ENCODE measurements at places on chromosomes 7 and 10.

DNA sequence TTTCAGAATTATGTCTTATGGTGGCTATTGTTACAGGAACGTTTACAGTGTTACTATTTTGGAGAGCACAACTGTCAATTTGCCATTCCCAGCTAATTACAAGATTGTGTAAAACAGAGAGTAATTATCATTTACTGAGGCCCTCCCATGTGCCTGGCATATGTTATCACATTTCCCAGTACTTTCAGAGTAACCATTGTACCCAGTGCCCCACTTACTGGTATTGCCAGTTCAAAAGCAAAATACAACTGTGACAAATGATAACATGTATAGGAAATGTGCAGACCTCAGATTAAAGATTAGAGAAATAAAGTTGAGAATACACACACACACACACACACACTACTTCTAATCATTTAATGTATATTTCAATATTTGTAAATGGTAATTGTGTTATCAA, 572.5 kb downstream of the POM121L12 start:
- DNase-seq: no peak

DNA sequence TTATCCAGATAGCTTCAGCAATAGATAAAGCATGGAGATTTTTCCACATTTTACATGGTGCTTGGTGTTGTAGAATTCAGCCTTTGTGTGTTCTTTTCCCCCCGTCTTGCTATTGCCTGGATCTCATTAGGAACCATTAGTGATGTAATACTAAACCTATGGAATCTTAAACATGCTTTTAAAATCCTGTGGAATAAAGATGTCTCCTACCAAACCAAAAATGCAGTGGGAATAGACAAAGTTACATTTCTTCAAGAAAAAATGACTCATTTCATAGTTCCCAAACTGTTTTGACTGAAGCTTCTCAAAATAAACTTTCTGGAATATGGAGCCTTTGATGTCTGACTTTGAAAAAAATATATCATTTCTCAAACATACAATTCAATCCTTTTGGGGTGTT, 44.0 kb downstream of the CALD1 start:
- no peak for DNase-seq

DNA sequence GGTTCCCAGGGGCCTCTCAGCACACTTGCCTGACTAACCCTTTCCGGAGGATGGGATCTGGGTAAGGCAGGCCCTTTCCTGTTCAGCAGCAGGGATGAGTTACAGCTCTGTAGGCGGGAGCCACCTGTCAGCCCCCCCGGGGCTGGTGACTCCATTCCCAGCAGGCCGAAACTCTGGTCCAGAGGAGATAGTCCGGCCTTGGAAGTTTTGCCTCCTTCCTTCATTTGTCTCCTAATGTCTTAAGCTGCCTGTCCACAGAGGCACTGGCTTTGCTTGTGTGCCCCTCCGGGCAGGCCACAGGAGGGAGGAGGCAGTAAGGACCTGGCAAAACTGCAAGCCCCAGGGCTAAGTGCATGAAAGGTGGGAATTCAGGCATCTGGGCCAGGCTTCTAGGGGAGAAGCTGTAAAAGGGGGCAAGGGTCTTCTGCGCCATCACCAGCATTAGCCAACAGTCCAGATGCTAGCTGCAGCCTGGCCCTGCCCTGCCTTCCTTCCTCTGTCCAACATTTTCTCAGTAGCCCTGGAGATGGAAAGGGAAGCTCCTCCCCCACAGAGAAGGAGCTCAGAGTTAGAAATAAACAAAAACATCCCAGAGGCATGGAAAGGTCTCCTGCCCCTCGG, 1.2 kb downstream of the ADIRF start:
- DNase-seq: no peak

DNA sequence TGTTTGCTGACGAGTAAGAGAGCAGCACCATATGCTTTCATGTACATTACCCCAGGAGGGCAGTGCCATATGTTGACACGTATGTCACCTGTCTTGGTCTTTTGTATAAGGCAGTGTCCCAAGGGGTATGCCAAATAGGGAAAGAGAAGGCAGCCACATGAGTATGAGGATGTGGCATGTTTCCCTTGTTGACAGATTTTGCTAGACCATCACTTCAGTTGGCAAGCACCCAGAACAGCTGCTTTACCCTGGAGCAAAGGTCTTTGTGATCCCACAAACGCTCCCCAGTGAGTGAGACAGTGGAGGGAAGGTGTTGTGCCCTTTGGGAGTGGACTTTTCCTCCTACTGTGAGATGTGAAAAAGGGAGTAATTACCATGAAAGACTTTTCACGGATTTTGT, 350.1 kb downstream of the ETV1 start:
- DNase-seq: no peak

DNA sequence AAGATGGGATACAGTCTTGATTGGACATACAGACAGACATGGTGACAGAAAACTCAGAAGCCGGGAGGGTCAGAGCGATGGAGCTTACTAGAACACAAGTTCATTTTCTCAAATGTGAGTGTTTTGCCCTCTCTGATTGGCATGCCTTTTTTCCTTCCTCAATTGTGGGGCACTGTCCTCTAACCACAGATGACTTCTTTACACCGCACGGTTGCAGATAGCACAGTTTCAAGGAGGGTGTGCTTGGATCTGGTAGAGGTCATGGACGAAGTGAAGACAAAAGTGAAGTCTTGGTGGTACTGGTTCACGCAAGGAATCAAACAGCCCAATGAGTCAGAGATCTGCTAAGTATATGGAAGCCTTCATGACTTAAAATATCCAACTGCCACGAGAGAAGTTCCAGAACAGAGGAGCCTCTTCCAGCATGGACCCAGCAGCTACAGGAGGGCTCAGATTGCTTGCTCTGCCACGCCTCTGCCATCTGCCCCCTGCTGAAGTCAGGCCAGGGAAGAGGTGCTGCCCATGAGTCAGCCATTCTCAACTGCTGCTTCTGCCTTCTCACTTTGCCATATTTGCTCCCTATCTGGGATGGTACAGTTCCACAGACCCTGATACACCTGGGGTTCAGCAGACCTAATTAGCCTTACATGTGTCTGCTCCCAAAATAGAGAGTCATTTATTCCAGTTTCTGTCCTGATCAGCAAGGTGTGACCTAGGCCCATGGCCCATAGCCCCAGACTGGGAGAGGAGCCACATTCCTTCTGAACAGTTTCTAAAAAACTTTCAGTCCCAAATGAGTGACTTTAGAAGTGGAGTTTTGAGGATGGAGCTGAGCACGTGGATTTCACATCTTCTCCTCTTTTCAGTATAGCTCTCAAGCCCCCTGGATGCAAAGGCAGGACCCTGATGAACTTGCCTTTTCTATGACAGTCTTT, 413.8 kb downstream of the KCNMA1 start:
- no peak for DNase-seq

GRCh38 chr7:139284252-139284896, 53.3 kb downstream of the UBN2 start:
- DNase-seq: no peak

DNA sequence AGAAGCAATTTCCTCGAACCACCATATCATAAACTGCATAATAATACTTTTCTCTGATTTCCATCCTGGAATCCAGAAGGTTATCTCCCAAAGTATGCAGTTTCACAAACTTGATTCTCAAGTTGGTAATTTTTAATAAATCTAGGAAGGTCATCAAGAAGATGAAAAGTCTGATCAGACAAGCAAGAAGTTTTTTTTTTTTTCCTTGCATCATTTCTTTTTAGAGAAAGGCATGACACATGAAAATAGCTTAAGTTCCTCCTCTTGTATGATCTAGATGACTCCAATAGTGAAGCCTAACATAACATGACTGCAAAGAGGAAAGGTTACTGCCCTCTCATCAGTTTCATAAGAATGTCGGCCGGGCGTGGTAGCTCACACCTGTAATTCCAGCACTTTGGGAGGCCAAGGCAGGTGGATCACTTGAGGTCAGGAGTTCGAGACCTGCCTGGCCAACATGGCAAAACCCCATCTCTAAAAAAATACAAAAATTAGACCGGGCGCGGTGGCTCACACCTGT, 22.2 kb downstream of the LAMB1 start:
- no peak for DNase-seq

DNA sequence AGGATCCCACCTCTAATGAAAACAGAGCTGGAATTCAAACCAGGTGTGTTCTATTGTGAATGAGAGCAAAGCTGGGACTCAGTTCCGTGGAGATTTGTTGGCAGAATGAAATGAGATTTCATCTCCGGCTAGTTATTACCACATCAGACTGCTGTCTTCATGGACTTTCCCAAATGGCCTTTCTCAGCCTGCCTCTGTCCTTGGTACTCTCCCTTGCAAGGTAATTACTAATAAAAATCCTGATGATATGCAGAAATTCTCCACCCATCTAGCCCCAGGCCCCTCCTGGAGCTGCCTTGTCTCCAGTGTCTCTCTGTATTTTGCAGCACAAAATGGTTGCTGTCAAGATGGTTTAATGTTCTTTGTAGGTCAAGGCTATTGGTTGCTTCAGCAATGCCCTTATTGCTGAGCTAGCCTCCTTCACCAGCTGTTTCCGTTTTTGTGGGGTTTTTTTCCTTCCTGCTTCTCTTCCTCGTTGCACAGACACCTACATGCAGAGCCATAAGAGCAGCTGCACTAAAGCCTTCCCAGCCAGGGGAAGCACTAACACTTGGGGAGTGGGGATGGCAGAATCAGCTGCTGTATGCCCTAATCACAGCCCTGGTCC, 185.0 kb upstream of the GHITM start:
- no peak for DNase-seq

GRCh38 chr10:49272251-49273081, 26.5 kb upstream of the C10orf71 start:
- no peak for DNase-seq

DNA sequence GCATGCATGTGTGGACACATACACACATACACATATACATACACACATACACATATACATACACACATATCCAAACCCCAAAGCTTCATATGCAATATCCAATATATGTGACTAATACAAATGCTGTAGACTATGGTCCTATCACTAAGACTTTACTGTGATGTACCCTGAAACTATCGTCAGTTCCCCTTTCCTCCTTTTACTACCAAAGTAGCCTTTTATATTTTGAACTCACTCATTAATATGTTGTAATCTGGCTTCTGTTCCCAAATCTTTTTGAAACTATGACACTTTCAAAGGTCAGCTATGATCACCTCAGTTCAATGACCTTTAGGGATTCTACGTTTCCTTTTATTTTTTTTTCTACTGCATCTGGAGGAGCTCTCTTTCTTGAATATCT, 64.8 kb upstream of the TFEC start:
- DNase-seq: no peak

- no peak for DNase-seq
These were observed 82.4 kb upstream of the SLC13A1 start for GRCh38 chr7:123282181-123282580.

DNA sequence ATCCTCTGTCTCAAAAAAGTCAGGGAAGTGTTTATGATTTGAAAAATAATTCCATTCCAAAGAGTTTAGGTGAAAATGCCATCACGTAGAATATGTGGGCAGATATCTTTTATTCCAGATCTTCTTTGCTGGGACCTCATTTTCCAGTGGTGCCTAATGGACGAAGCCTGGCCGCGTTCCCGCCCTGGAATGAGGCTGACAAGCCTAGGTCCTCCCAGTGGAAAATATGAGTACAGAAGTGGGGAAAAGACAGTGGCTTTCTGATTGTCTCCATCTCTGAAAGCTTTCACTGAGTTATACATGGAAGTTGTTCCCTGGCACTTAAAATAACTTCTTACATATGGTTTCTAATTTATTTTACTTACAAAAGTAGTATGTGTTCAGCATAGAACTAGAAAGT, 139.4 kb downstream of the TACC2 start:
- no peak for DNase-seq

DNA sequence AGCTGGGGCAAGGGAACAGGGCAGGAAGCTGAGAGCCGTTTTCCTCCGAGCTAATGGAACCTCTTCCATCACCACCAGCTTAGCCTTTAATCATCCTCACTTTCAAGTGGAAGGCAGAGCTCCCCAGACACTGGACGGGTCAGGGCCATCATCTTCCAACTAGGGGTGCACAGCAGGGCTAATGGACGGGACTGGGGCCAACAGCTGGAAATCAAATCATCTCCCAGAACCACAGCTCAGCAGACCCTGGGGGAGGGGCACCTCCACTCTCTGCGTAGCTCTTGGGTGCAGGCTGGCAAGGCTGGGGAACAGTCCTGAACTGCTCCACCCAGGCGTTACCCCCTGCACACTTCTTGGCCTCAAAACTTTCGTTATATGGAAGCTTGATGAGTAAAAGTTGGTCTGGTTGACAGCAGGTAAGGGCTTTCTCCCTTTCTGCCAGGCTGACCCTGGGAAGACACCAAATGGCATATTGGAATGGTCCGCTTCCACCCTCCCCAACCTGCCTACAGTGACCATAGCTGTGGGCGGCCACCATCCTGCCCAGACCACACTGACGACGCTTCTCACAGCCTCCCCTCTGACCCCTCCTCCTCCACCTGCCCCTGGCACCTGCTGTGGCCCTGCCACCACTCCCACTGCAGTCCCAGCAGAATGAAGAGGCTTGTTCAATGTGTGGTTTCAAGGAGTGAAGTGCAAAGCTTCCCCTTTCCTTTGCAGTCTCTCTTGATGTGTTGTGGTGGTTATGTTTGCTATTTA, 51.7 kb upstream of the RET start:
- no peak for DNase-seq

- no peak for DNase-seq
These were observed 2.5 kb downstream of the CHRM2 start for GRCh38 chr7:136870866-136871487.
